ENCODE measurements at places on chromosomes 1 and 21.

DNA sequence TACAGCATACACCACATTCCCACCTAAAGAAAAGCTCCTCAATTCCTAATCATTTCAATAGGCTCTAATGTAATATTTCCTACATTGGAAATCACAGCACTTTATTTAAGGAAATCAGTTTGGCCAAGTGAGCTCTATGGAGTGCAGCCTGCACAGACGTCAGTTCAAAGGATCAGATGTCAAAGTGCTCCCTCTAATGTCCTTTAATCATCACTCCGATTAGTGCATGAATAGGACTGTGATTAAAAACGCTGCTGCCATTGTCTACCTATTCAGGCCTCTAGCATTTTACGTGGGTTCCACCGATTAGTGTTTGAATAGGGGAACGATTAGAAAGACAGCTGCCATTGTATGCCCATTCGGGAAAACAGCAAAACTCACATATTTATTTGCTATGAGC lies 50.2 kb downstream of the DPYD start:
- DNase-seq, result no peak

DNA sequence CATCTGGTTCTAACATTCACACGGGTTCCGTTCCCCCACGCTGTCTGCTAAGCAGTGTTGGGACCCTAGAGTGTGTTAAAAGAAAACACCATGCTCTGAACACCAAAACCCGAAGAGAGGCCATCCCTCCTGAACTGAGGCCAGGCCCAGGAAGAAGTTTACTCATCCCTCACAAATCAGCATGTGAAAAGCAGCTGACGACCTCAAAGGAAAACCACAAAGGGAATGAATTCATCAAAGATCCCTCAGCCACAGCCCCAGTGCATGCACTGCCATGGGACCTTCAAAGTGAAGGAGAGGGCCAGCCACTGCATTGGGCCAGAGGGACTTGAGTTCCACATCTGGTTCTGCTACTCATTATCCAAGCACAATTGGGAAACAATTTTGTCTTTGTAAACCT lies 7.0 kb upstream of the PSEN2 start:
- no peak for DNase-seq

DNA sequence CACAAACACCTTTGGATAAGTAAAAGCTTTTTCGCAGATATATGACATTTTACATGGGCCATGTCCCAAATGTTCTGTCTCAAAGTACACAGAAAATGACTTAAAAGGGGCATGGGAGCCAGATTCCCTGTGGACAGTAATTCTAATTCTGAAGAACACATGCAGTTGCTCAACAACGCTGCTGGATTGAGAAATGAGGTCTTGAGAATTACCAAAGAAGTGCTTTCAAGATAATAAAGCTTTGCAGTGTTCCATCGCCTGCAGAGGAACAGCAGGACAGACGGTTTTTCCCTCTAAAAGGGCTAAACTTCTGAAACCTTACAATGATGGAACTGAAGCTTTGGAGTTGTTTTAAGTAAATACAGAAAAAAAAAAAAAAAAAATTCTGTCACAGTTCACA lies 55.3 kb upstream of the HSPA13 start:
- no peak for DNase-seq

- no peak for DNase-seq
Measured at GRCh38 chr1:187566354-187566753, 737.6 kb downstream of the PLA2G4A start.

GRCh38 chr1:167059045-167059808 lies 30.9 kb downstream of the GPA33 start:
- peak; percentile 52 for DNase-seq

DNA sequence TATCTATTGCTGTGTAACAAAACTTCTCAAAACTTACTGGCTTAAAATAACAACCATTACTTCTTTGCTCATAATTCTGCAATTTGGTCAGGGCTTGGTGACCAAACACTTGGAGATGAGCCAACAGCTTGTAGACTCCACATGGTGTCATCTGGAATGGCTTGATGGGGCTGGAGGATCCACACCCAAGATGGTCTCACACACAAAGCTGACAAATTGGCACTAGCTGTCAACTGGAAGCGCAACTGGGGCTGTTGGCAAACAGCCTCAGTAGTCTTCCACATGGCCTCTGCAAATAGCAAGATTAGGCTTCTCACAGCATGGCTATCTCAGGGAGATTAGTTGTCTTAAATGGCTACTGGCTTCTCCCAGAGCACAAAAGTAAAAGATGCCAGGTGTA lies 27.1 kb upstream of the MTF2 start:
- DNase-seq, result no peak

- DNase-seq, result no peak
Measured at GRCh38 chr1:74964508-74965102, 169.6 kb upstream of the LHX8 start.

GRCh38 chr1:166511761-166512160 lies 327.5 kb upstream of the POGK start:
- no peak for DNase-seq

GRCh38 chr1:32494196-32494595 lies 29.3 kb downstream of the ZBTB8B start:
- DNase-seq, result no peak

GRCh38 chr1:167198518-167199133 lies 22.1 kb upstream of the POU2F1 start:
- DNase-seq, result no peak

DNA sequence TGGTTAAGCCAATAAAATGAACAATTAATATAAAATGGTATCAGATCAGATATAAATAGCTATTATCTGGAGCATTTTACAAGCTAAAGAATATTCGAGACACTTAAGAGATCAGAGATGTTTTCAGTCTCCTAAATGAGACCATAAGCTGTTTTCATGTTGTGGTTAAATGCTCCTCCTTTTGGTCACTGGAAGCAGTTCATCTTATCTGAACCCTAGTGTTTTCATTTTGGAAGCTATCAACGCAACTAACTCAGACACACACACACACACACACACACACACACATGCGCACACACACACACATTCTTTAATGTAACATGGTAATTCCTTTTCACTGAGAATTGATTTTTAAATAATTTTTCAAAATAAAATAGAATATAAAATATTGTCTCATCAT lies 10.0 kb upstream of the LRRC8C start:
- no peak for DNase-seq

DNA sequence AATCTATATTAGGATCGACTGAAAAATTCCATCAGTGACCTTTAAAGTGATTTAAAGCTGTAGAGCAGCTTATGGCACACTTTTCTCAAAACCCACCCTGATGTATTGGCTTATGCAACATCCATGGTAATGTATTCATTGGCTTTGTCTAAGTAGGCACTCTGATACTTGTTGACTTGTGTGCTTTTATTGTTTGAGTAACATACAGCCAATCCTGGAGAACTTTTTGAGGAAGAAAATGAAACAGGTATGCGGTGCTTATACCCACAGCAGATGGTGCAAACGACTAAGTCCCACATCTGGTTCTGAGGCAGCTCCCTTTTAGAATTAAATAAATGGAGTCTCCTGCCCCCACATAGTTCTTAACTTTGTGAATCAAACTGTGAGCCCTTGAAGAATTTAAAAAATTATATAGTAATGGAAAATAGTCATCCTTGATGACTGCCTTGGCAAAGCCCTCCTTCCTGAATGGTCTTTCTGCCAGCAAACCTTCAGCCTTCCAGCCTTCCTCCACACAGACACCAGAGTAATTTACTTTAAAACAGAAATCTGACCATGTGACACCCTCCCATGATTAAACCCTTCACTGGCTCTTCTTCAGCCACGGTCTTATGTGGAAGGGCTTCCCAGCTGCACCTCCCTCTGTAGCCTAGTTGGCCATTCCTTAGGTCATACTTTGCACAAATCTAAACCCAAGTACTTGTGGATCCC lies 116.0 kb downstream of the BCAR3 start:
- DNase-seq, result no peak

- no peak for DNase-seq
Measured at GRCh38 chr1:69913977-69914376, 291.4 kb downstream of the LRRC40 start.

GRCh38 chr1:30911059-30911954 lies 2.7 kb upstream of the SDC3 start:
- DNase-seq, result no peak

GRCh38 chr1:54132495-54132894 lies 20.3 kb downstream of the CDCP2 start:
- DNase-seq, result no peak

DNA sequence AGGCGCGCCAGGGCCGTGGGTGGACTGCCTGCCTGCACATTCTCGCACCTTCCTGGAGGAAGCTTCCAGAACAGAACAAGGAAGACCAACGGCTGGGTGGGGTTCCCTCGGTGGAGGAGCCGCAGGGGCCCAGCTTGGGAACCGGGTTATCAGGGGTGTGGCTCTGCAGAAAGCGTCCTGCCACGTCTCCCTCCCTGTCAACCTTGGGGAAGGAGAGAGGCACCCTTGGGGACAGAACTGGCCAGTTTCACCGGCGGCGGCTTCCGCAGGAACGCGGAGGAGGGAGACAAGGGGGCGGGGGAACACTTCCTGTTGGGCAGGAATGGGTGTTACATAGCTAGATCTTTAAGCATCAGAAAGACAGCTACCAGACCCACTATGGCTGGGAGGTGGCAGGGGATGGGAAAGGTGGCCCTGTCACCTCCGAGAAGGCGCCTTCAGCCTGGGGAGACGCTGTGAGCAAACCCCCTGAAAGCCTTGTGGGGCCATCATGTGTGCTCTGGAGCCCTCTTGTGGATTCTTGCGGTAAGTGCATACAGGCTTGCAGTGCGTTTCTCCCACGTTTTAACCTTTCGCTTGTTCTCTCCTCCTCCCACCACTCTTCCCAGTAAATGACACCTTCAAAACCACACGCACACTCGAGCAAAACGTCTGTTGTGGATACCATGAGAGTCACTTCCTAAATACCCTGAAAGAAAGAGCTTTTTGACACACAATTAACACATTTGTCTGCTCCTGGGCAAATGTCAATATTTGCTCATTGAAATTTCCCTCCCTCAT lies 3.8 kb upstream of the PLEKHA6 start:
- DNase-seq, result no peak

DNA sequence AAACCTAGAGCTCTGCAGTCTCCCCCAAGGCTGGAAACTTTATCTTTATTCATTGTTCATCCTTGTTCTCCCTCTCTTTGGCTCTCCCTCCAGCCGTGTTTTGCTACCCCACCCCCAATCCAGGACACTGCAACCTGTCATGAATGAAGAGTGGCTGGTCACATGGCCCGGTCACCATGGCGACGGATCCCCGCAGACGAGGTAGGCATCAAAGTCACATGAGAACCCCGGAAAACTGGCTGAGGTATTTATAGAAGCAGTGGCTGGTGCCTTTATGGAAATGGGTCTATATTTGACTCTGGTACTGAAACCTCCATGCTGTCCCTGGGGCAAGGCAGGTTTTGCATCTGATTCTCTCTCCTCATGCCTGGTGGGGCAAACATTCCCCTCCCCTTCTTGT lies 13.4 kb upstream of the SLC6A17 start:
- DNase-seq, result no peak

DNA sequence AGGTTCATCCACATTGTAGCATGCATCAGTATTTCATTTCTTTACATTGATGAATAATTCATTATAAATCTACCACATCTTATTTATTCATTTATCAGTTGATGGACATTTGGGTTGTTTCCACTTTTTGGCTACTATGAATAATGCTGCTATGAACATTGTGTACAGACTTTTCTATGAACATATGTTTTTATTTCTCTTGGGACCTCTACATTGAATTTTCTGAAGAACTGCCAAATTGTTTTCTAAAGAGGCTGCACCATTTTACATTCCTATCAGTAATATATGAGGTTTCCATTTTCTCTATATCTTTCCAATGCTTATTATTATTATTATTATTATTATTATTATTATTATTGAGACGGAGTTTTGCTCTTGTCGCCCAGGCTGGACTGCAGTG lies 81.3 kb upstream of the SELENON start:
- DNase-seq, result no peak

DNA sequence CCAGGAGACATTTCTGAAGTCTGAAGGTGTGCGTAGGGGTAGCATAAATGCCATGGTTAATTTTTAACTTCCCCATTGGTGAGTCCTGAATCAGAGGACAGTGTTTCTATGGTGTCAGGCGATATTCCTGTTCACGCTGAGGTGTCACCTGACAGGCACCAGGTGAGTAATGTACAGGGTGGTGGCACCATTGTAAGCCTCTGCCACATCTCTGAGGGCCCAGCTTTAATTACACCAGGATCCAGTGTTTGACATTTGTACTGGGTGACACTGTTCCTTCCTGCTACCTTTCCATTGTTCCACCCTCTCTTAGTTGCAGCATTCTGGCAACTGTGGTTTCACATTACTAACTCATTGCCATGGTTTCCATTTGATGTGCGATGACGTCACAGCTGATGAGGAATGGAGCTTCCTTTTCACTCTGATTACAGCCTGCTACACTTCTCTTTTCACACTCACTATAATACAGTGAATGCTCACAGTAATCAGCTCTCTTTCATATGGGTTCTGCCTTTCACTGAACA lies 40.6 kb upstream of the MARK1 start:
- no peak for DNase-seq

- DNase-seq, result no peak
Measured at GRCh38 chr1:222443566-222443965, 104.3 kb downstream of the HHIPL2 start.

GRCh38 chr1:17725811-17726582 lies 29.1 kb upstream of the ACTL8 start:
- DNase-seq, result no peak

GRCh38 chr1:109655615-109656519 lies at the start of gene GSTM4:
GSTM4 (plus strand) TSS chr1:109656099; CDS start chr1:109656390, 291 bp downstream.
- no peak for DNase-seq

DNA sequence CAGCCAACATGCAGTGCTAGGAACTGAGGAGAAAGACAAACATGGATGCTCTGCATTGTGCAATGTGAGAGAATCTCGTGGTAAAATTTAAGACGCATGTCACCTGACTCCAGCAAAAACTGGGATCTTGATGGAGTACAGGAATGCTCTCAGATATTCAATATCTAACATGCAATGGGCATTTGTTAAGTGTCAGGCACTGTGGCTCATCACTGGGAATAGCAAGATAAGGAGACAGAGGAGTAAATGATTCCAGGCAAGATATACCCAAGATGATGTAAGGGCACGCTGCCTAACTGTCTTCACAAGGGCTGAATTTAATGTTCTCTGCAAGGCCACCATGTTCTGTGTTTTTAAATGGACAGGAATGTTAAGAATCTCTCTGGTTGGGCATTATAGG lies 67.8 kb downstream of the LPAR3 start:
- no peak for DNase-seq
